ENCODE measurements at places on chromosomes 6 and 20.

- no peak for DNase-seq
Observed at GRCh38 chr20:13174402-13174801, 46.7 kb upstream of the ISM1 start.

DNA sequence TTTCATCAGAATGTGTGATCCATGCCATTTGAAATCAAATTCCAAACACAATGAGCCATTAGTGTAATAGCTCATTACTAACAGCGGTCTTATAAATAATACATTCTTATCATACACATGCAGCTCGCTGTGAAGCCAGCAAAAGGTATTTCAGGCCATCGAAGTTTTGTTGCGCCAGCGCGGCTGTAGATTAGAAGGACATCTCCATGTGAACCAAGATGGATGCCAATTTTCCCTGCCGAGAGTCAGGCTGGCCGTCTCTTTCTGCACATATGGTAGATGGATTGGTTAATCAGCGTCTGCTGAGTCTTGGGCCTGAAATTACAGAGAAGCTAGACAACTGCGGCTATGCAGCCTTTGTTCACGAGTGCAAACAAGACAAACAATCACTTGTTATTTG lies 44.1 kb downstream of the CFAP61 start:
- DNase-seq = no peak

DNA sequence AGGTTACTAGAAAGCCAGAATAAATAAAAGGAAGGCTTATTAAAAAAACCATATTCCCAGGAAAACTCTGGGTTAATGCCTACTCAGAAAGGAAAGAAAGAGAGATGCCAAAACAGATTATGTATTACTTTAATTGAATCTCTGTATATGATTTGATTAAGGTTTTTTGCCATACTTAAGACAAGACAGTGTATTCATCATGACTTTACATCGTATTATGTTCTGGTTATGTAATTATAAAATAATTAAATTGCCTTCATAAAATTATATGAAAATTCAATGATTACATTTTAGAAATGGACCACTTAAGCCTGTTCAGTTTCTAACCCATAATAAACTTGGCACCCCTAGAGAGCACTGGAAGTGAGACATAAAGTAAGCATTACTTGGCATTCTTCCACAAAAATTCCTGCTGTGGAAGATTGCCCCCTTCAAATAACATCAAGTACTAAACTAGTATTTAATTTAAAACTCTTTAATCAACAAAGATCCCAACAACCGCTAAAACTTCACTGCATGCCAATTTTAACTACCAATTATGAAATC lies 20.8 kb upstream of the IBTK start:
- no peak for DNase-seq

DNA sequence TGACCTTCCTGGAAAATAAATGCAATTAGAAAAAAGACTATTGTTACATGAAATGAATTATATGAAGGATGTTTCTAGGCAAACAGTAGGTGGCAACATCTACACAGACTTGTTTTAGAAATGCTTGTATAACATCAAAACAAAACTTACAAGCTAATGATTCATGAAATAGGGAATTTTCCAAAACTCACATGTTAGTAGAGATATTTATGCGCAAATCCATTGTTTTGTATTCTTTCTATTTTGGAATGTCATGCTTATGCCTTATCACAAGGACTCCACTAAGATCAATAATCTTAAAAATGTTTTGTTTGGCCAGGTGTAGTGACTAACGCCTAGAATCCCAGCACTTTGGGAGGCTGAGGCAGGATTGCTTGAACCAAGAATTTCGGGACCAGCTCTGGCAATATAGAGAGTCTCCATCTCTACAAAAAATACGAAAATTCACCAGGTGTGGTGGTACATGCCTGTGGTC lies 32.3 kb upstream of the LGSN start:
- no peak for DNase-seq

- DNase-seq = no peak
Observed at GRCh38 chr20:32013326-32013725, 3.1 kb downstream of the CCM2L start.

GRCh38 chr6:28534306-28534705 lies 8.6 kb downstream of the GPX5 start:
- no peak for DNase-seq

GRCh38 chr20:53708129-53708968 lies 114.7 kb upstream of the ZNF217 start:
- no peak for DNase-seq

GRCh38 chr6:134703206-134703605 lies 246.7 kb downstream of the ALDH8A1 start:
- DNase-seq = no peak

- no peak for DNase-seq
Observed at GRCh38 chr20:6769903-6770785, 2.7 kb downstream of the BMP2 start.

GRCh38 chr20:37526839-37527637 lies 638 bp downstream of the BLCAP start:
- no peak for DNase-seq

DNA sequence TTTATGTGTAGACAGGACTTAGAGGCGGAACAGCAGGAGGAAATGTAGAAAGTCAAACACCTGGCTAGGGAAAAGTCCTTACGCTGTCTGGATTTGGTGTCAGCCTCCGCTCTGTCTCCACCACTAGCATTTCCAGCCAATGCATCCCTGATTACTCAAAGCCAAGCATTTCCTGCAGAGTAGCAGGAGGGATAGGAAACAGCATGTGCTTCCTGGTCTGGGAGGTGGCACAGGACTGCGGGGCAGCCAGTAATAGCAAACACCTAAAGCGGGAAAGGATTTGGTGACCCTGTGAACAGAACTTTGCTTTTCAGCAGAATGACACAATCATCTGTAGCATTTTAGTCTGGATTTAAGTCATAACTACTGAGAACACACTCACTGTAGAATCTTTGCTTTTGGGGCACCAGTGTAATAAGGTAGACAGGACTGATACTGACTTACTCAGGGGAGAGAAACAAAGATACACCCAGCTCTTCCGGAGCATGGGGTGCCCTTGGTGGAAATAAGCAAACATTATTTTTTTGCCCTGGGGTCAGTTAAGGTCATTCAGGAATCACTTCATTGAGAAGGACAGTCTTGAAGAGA lies 133.3 kb upstream of the AHI1 start:
- no peak for DNase-seq

DNA sequence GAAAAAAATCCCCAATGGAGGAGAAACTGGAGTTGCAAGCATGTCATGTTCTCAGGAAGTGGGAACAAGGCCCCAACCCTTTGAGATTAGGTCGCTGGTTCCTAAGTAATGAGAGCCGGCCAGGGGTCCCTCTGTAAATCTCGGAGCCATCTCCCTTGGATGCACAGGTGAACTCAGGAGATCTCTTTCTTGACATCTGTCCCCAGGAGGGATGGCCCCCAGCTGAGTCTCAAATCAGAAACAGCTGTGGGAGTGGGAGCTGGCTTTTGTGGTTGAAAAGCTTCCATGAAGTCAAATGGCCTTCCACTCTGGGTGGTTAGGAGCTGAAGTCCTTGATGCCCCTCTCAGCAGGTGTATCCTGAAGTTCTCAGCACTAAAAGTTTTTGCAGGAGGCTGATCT lies 257.1 kb downstream of the BMP7 start:
- DNase-seq = no peak

GRCh38 chr20:48298851-48299484 lies 513.7 kb upstream of the SULF2 start:
- DNase-seq = no peak

DNA sequence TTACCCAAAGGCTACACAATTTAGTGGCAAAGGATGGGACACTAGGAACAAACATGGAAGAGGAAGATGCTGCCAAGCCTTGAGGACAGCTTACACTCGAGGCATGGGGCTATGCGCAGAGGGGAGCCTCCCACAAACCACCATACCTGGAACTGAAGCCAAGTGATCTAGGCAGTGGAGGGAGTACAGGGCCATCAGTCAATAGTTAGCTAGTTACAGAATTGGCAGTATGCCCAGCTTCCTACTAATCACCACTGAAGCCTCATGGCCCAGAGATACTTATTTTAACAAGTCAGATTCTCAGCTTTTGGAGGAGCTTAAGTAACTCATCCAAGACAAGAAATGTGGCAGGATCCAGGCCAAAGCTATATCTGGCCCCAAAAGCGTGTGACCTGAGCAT lies 226.6 kb upstream of the MOCS1 start:
- DNase-seq = no peak

GRCh38 chr20:52426856-52427255 lies 235.3 kb upstream of the ZFP64 start:
- DNase-seq = no peak

DNA sequence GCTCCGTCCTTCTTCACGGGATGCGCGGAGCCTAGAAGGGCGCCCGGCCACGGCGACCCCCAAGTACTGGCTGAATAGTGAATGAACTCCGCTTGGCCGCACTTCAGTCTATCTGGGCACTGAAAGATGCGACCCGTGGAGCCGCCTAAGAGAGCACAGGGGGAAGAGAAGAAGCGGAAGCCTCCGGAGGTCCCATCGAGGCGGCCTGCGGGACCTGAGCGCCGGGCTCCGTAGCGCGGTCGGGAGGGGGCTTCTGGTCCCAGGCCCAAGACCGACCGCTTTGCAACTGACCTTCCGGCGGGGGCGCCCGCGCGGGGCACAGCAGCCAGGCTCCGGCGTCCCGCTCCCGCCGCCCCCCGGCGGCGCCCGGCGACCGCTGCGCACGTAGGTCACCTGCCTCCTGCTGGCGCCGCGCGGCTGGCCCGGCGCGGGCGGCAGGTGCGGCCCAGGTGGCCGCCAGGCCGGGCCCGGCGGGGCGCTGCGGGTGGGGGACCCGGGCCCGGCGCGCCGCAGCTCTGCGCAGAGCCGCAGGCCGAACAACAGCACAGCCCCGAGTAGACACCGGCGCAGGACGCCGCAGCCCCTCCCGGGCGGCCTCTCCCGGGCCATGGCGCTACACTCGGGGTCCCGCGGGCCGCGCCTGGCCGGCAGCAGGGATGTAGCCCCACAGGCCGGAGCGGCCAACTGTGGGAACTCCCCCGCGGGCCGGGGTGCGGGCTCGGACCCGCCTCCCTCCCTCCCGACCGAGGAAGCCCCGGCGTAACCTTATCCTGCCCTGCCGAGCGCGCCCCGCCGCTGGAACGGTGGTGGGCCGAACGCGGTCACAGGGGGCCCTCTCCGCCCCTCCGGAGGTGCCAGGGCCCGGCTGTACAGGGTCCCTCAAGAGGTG lies at the start of gene METTL24:
METTL24 (minus strand) TSS at position 686 of the 889 bp plus-strand sequence; CDS start at position 609, 77 bp downstream.
- peak; percentile 11 for DNase-seq

GRCh38 chr6:110439356-110439755 lies 24.0 kb upstream of the DDO start:
- DNase-seq = no peak

- DNase-seq = no peak
Observed at GRCh38 chr6:35007016-35007415, 118.0 kb downstream of the ANKS1A start.

DNA sequence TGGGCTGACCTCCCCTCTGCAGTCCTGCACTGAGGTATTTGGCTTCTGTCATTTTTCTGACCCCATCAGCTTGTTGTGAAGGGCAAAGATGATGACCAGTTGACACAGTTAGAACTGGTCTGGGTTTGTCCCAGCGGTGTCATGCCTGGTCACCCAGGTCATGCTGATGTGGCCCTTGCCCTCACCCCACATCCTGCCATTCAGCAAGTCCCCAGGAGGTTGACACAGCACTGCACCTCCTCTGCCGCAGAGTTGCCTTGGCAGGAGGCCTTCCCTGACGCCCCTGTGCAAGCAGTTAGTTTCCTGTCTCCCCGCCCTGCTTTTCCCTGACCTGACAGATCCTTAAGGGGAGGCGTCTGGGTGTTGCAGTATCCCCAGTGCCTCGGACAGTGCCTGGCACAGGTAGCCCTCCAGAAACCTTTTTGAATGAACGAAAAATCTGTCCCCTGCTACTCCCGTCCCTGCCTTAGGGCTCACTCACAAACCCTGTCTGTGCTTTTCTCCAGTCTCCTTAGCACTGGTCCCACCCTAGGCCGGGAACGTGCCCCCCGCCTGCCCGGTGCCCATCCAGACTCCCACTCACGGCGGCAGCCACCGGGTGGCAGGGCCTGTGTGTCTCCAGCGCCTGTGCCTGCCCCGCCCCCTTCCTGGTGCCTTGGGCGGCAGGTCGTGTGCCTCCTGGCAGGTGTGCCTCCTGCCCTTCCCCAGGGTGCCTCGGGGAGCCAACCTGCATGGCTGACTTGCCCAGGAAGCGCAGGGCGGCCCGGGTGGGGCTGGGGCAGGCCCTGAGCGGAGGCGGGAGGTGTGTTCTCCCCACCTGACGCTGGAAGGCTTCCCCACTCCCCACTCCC lies 146.3 kb upstream of the RNF24 start:
- no peak for DNase-seq

DNA sequence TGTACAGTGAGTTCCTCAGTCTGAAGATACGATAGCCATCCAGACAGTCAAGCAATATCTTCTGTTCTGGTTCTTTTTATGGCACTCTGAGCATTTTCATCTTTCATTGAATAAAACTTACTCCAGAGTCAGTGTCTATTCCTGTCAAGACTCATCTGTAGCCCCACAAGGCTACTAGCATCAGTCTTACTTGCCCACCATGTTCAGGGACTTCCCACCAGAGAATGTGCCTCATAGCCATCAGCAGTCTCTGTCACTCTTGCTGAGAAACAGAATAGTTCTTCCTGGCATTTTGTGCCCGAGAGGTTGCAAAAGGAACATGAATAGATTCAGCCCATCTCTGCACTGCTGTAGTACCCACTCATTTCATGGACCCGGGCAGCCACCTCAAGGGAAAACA lies 12.7 kb upstream of the DCBLD1 start:
- no peak for DNase-seq

DNA sequence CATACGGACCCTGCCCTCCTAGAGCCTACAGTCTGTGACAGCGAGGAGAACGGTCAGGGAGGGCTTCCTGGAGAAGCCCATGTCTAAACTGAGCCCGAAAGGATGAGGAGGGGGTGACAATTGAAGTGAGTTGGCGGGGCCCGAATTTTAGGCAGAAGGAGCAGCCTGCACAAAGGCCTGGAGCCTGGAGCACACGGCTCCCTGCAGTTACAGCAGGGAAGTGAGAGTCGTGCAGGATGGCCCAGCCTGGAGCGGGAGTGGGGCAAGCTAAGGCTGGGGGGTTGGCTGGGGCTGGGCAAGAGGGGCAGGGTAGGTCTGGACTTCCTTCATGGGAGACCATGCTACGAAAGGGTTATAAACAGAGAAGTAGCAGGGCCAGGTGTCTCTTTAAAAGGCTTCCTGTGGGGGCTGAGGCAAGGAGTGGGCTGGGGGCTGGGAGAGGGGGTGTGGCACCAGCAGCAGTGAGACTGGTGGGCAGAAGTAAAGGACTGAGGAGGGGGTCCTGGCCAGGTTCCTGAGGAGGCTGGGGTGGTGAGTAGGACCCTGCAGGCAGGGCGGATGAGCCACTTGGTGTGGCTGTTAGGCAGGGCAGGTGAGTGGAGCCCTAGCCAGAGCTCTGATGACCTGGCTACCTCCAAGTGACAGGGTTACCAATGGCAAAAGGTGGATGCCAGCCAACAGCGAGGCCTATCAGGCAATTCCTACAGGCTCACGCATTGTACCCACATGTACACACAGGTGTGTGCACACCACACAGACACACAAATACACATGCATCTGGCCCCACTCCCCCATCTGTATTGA lies 119.2 kb downstream of the MRPL14 start:
- DNase-seq = no peak

DNA sequence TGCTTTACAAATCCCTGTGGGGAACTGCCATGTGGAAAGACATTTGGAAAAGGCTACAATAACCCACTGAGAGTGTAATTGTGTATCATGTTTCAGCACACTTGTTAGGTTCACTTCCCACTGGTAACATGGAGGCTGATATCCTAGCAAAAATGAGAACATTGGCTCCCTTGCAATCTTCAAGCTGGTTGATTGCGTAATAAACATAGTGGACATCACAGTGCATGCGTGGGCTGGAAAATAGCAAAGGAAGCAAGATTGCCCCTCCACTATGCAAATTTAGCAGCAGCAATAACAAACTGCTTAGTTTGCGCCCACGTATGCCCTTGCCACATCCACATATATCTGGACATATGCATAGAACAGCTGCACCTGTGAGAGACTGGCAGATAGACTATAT lies 410.2 kb downstream of the MEI4 start:
- no peak for DNase-seq
